ENCODE measurements at places on chromosomes 1 and 21.

- DNase-seq: no peak
Measured at GRCh38 chr1:225880222-225880588, 2.0 kb downstream of the TMEM63A start.

GRCh38 chr21:39479814-39480182 is 28.0 kb downstream of the SH3BGR start:
- DNase-seq: no peak

GRCh38 chr1:24470592-24470991 is 32.0 kb upstream of the RCAN3 start:
- DNase-seq: no peak

DNA sequence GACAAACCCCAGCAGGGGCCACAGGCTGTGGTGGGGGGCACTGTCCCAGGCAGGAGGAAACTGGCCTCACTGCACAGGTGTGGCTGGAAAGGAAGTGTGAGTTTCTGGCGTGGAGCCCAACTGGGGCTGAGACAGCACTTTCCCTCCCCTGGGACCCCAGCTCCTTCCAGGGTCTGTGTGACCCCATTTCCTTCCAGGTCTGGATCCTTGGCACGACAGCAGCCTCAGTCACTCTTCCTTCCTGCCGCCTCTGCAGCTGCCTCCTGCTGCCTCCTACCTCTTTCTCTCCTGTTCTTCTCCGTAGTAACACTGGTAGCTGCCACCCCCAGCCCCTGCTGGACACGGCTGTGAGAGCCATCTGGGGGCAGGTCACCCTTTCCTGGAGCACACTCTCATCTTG is 88.0 kb downstream of the SIK1 start:
- no peak for DNase-seq

GRCh38 chr1:107318932-107319331 is 178.1 kb downstream of the NTNG1 start:
- no peak for DNase-seq

- no peak for DNase-seq
Measured at GRCh38 chr21:18164483-18164882, 80.2 kb upstream of the CHODL start.

DNA sequence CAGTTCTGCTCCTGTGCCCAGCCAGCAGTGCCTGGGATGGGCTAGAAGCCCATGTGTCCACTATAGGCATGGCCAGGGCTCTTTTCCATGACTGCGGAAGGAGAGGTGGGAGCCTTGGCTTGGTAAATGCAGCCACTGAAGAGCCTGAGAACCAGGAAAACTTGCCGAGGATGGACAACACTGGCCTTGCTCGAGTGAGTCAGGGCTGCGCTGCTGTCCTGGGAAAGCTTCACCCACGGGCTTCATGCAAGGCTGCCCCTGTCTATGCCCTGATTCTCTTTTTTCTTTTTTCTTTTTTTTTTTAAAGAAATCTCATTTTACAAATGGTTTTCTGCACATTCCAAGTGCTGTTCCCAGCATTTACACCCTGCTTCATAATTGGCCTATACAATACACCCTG is 156.5 kb downstream of the CAMTA1 start:
- peak; percentile 39 for DNase-seq

DNA sequence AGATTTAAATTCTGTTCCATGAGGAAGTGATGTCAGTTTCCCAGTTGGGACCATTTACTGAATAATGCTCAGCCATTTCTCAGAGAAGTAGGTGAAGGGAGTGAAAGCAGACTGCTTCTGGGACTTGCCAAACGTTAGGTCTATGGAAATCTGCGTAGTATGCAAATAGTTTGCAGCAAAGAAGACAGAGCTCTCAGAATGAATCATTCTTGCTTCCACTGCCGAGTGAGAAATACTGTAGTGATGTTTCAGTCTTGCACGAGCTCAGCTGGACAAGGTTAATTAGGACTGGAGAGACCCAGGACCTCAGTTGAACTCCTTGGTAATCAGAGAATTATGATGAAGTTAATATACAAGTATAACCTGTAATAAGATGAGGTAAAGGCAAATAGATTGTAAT is 317.7 kb upstream of the DAB1 start:
- no peak for DNase-seq

- DNase-seq: no peak
Measured at GRCh38 chr1:7698641-7699040, 72.5 kb upstream of the VAMP3 start.

- DNase-seq: no peak
Measured at GRCh38 chr21:16420031-16420724, 690.4 kb downstream of the USP25 start.

DNA sequence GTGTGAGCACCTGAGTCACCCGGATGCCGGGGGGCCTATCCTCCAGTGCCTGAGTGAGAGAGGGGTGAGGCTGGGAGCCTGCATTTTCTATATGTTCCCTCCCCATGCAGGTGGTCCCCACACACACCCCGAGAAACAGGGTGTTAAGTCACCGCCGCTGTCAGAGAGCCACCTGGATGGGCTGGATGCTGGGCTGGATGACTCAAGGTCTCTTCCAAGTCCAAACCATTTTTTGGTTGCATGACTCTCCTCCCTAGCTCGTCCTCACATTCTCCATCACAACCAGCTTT is 2.9 kb upstream of the UMODL1 start:
- DNase-seq: no peak

DNA sequence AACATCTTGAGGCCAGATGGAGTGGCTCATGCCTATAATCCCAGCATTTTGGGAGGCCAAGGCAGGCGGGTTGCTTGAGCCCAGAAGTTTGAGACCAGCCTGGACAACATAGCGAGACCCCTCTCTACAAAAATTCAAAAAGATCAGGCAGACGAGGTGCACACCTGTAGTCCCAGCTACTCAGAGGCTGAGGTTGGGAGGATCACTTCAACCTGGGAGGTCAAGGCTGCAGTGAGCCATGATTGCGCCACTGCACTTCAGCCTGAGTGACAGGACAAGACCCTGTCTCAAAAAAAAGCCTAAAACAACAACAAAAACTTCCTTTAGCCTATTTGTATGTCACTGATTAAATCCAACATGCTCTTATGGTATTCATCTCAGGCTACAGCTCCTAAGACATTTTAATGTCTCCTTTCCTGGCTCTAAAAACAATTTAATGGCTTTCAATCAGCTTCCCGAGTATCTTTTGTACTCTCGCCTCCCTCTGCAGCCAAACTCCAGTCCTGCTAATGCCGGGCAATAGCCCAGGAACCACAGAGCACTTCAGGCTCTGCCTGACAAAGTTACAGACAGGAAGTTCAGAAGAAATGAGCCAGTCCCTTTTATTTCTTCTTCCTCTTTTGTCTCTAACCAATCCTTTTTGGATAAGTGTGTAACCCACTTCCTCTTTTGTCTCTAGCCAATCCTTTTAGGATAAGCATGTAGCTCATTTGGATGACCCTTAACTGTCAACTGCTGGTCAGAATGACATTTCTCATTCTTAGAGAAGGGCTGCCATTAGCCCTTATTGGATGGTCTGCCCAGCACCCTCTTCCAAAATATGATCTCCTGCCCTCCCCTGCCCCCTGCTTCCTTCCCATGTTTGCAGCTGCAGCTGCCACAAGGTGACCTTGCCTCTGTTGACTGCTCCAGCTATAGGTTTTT is 6.6 kb upstream of the DOP1B start:
- no peak for DNase-seq

DNA sequence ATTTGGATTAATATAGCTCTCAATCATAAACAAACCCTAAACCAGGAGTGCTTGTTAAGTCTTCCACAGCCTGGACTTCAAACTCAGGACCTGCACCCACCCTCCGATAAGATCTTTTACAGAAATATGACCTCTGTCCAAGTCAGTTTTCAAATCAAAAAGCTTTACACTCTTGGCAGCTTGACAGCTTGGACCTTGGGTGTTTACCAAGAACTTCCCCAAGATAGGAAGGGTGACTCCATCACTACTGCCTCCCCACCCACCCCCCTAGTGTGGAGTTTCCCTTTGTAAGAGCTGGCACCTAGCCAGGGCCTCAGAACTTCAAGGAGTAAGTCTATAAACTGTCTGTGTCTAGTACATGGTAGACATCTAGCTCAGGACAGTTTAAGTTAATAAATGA is 9.6 kb downstream of the BCAR3 start:
- no peak for DNase-seq

- DNase-seq: no peak
Measured at GRCh38 chr1:41093826-41094225, 72.3 kb upstream of the SLFNL1 start.

DNA sequence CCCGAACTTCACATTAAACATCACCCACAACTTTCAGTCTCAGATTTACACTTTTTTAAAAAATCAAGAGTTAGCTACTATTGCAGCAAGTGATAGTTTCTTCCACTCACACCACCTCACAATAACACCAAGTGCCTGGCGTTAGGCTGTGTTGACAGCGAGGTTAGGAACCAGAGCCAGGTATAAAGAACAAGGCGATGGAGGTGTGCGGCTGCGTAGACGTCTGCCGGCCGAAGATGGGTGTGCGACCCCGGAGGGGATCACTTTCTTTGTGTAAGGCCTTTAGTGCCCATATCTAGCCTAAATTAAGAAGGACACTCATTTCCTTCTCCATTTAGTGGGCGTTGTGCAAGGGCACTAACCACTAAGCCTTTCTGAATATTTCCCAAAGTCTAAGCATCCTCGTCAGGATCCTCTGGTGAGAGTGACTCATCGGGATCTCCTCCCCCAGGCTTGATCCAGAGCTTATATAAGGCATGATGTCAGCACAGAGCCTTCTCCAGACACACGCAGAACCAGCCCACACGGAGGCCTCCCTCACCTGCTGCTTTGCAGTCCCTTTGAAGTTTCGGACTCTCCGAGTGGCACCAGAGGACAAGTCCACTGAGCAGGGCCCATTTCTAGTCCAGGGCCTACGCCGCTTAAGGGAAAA is 11.8 kb downstream of the NHLH2 start:
- DNase-seq: no peak

- no peak for DNase-seq
Measured at GRCh38 chr21:31316488-31317169, 27.4 kb downstream of the TIAM1 start.

- no peak for DNase-seq
Measured at GRCh38 chr1:48552420-48552819, 80.4 kb upstream of the SPATA6 start.

DNA sequence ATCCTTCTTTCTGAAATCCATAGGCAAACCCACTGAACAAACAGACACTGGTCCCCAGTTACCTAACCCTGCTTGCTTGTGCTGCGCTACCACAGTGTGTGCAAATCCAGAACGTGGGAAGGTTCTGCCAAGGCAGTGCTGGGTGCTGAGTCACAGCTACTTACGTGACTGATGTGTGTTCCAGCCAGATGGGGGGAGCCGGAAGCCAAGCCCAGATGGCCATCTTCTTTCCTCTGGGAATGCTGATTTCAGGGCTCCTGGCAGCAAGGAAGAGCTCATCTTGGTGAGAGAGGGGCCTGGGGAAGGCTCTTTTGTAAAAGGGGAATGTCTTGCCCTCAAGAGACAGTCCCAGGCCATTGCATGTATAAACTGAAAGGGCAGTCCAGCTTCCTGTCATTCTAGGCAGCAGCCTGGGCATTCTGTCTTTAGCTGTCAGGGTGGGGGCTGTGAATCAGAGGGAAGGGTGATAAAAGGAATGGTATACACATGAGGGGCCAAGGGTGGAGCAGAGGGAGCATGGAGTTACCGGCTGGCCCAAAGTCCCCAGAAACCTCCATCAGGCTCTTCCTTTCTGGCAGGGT is 54.1 kb downstream of the CD46 start:
- no peak for DNase-seq

DNA sequence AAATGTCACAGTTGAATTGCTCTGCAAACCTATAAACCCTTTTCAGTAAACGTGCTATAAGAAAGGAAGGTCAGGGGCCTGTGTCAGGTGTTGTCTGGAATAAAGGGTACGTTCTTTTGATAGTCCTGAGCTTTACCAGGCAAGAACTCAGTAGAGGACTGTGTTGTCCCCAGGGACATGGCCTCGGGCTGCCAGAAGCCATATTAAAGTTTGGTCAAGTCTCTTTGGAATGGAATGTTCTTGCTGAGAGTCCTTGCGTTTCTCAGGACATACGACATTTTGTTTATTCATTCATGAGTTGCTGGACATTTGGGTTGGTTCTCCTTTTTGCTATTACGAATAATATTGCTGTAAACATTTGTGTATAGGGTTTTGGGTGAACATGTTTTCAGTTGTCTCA is 16.8 kb downstream of the VPS13D start:
- no peak for DNase-seq

DNA sequence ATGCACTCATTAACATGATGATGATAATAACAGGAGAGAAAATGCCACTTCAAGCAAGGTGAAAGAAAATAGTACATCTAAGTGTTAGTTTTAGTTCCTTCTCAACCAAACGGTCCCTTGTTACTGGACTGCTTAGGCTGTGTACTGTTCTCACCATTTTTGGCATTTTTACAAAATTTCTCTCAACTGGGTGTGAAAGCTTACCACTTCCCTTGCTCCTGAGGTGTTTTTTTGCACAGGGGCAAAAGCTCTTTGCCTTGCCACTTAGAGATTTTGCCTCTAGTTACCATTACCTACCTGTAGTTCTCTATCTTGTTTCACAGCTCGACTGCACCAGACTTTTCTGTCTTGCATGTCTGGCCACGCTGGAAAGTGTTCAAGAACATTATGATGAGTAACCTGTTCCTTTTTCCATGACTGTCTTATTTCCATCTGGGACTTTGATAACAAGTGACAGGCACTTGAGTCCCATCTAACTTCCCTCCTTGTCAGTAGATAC is 10.7 kb downstream of the NEK7 start:
- DNase-seq: no peak

DNA sequence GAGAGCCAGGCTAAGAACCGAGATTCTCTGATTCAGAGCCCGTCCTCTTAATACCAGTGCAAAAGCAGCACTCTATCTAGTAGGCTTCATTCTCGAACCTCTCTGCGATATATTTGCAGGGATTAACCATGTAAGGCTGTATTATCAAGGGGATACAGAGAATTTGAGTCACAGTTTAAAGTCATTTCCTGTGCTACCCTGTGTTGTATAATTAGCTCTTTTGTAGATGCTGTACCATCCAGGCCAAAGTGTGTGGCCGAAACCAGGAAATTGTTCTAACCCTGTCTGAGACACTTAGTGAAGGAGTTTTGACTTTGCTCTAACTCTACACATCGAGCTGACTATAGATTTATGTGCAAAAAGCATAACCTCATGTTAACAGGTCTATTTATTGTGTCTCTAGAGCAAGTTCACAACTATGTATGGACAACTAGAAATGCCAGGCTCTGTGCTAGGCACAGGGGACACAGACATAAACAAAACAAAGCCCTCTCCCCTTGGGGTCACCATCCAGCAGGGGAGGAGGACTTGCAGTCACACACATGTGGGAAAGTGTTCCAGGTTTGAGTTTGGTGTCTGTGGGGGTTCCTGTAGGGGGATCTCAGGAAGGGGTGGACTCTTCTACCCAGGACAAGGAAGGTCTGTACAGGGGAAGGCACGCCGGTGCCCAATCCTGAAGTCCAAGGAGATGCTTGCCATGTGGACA is 182.2 kb downstream of the DHRS3 start:
- DNase-seq: no peak

- no peak for DNase-seq
Measured at GRCh38 chr21:45234965-45235364, 52.7 kb downstream of the POFUT2 start.

- DNase-seq: no peak
Measured at GRCh38 chr1:222382171-222382570, 165.7 kb downstream of the HHIPL2 start.
